ENCODE measurements at places on chromosomes 16 and 17. TPM values are rescaled to one million over a fixed set of nuclear protein-coding genes. Genes with fewer than 3 reads are reported as not detected.

LPO gene
- 0.18 TPM for total RNA-seq

- no peak for DNase-seq
Observed at GRCh38 chr16:873889-874288, 73.4 kb upstream of the GNG13 start.

DDX28 gene
- total RNA-seq = 40.3 TPM

DNA sequence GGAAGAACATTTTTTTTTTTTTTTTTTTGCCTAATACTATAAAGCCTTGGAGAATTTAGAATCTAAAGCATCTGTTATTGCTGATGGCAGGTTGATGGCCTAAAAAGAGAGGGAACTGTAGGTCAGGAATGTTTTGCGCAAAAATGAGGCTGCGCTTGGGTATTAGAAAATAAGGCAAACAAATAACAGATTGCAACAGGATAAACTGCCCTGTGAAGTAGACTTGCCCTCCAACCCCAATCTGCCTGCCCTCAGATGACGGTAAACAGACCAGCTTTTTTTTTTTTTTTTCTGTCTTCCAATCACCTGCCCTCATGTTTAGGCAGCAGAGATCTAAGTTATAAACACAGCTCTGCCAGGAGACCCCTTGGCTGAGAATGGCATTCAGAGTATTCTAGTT lies 3.8 kb upstream of the DHX8 start:
- no peak for DNase-seq

DNA sequence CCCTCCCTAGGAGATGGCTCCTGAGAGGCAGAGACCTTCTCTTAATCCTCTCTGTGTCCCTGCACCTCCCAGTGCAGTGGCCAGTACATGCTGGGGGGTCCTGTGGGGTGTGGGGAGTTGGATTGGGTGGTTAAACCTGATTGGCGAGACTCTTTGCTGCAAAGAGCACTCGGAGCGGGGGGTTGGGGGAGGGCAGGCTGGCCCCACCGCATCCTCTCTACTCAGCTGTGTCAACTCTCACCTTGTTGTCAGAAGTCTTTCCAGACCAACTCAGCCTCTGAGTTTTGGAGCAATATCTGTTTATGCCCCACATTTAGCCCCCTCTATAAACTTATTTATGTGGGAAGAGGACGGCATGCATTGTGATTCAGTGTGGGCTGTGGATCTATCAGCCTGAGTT lies 40.0 kb downstream of the SMARCE1 start:
- DNase-seq = no peak

MPP2 gene
- total RNA-seq = 0.21 TPM

GRCh38 chr16:67248401-67249177 lies at the start of gene SLC9A5:
Gene SLC9A5 (plus strand): TSS chr16:67248979. CDS start chr16:67249015, 36 bp downstream.
- no peak for DNase-seq

SNAI3 gene
- 0.90 TPM for total RNA-seq

GRCh38 chr17:77319211-77320043 lies 178.7 kb downstream of the SEC14L1 start:
- DNase-seq = peak; percentile 40

All from activated T-cell treated with anti-CD3 and anti-CD28 coated beads, Interleukin-2, amount 50 U/mL, for 4 hours (primary cell).